ENCODE measurements at places on chromosomes 7 and 10. TPM values are rescaled to one million over a fixed set of nuclear protein-coding genes. Genes with fewer than 3 reads are reported as not detected.

- no peak overlapping the region for H3K27ac ChIP-seq
- no peaks in the 10 kb centered on the region for H3K27me3 ChIP-seq
- H3K36me3 ChIP-seq = no peaks in the 10 kb centered on the region
- no peak for DNase-seq
- no peaks in the 10 kb centered on the region for H3K4me1 ChIP-seq
These were observed 109.6 kb downstream of the KIF20B start for GRCh38 chr10:89810908-89811525.

The SPDYE8 gene
- not detected for total RNA-seq

- H3K36me3 ChIP-seq = no peaks in the 10 kb centered on the region
- H3K27ac ChIP-seq = no peak overlapping the region
- no peaks in the 10 kb centered on the region for H3K4me1 ChIP-seq
- no peak overlapping the region for H3K4me3 ChIP-seq
These were observed 103.0 kb downstream of the JCAD start for GRCh38 chr10:29956335-29956924.

- no peaks in the 10 kb centered on the region for H3K4me1 ChIP-seq
- no peaks in the 10 kb centered on the region for H3K36me3 ChIP-seq
- H3K4me3 ChIP-seq = no peak overlapping the region
- no peaks in the 10 kb centered on the region for H3K27me3 ChIP-seq
These were observed 22.3 kb upstream of the TMEM72 start for GRCh38 chr10:44888886-44889285.

DNA sequence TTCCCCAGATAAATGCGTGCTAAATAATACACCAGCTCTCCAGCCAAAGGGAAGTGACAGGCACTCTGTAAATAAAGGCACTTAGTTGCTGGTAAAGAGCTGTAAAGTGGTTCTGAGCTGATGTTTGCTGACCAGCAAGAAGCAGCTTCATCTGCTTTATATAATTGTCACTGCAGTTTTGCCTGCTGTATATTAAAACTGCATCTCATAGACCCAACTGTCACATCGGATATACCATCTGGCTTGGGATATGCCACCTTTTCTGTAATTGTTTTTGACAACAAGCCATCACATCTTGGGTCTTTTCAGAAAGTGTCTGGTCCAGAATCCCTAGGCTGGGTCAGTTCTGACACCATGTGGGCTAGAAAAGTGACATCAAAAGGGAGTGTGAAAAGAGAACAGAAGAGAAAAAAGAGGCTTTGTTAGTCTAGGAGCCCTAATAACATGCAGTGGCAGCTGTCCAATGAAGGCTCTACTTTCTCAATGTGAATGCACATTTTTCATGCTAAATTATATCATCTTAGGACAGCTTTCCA, 697.6 kb downstream of the KCNMA1 start:
- H3K4me3 ChIP-seq = no peak overlapping the region
- no peaks in the 10 kb centered on the region for H3K27me3 ChIP-seq
- peaks cover 38% of the 10 kb centered on the region for H3K4me1 ChIP-seq

DNA sequence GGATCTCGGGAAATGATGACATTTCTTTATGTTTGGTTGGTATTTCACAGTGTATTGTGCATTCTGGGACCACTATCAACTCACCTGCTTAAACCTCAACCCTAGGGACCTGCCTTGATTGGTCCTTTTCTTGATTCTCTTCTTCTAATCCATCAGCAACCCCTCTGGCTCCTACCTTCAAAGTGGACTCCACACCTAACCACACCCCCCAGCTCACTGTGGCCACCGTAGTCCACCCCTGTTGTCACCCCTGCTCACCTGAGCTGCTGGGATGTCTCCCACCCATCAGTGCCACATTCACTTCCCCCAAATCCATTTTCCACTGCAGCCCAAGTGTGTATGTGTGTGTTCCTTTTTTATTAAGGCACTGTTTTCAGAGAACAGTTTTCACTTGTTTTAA, 145.0 kb downstream of the PLPP4 start:
- no peaks in the 10 kb centered on the region for H3K36me3 ChIP-seq
- H3K27me3 ChIP-seq = no peaks in the 10 kb centered on the region
- no peak overlapping the region for H3K4me3 ChIP-seq
- H3K4me1 ChIP-seq = no peaks in the 10 kb centered on the region
- H3K27ac ChIP-seq = no peak overlapping the region
- no peak for DNase-seq

The GATA3 gene
- total RNA-seq = 0.18 TPM

The VGF gene
- not detected for total RNA-seq

Data from stomach (tissue), 19 donors.